ENCODE measurements at places on chromosomes 5 and 9. TPM values are rescaled to one million over a fixed set of nuclear protein-coding genes. Genes with fewer than 3 reads are reported as not detected.

DNA sequence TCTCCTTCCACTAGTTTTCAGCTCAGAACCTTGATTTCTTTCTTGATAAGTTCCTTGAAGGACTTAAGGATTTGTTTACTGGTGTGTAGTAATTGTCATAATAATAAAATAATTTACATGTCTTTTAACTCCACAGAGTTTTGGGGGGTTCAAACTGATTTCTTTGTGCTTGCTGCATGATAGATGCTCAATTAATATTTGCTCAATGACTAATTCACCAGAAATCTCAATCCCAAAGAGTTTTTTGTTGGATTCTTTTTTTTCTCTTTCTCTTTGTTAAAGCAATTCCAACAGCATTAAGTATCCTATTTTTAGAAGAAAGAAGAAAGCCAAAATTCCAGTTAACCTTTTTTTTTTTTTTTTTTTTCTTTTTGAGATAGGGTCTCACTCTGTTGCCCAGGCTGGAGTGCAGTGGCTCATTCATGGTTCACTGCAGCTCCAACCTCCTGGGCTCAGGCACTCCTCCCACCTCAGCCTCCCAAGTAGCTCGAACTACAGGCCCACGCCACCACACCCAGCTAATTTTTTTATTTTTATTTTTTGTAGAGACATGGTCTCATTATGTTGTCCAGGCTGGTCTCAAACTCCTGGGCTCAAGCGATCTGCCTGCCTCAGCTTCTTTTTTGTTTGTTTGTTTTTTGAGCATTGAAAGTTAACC, 10.8 kb downstream of the FAF2 start:
- DNase-seq = no peak

DNA sequence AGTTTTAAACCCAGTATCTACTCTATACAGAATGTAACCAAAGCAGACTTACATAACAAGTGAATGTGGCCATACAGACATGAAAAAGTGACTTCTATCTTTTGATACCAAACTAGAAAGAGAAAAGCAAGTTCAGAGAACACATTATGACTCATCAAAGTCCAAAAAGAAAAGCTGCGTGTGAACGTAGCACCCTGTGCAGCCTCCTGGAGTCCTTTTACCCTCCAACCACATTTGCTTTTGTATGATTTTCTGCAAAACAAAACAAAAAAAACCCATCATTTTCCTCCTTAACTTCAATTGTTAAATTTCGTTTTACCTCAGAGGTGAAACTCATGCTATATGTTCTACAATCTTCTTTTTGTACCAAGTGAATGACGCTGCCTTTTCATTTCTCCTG, 2.8 kb upstream of the SMARCA2 start:
- DNase-seq = peak; percentile 42

GRCh38 chr5:152063004-152063403, 138.4 kb upstream of the GLRA1 start:
- DNase-seq = no peak

DNA sequence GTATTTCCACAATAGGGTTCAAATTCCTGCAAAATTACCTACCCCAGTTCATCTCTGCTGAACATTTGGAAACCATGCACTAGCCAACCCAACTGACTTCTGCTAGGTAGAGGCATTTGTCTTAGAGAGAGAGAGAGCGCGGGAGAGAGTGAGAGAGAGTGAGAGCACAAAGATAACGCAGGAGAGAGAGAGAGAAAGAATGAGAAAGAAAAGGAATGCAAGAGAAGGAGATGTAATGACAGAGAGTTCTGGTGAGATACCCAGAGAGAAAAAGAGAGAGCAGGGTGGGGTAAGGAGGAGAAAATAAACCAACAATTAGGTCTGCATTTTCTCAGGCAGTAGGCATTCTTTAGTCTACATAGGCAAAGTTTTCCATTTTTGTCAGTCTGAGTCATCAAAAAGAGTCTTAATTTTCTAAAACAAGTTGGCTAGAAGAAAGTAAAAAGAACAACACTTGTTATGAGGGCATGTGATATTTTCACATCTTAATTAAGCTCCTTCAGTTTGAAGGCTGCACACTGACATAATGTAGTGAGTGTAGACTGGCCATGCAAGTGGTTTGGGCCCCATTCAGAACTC, 98.2 kb downstream of the MAP1B start:
- DNase-seq = no peak

DNA sequence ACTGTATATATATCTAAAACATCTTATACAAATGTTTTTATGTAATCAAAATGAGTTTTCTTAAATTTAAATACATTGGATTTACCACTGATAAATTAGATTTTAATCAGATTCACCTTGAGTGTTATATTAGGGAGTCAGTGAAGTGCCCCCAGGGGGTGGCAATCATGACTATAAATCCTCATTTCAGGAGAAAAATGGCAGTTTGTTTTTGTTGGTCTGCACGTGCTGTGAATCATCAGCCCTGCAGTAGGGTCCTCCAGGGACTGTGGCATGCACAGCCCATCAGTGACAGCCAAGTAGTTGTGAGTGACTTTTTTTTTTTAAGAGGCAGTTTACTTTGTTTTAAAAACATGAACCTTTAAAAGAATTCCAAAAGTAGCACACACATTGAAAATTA, 65.2 kb downstream of the ZSWIM6 start:
- no peak for DNase-seq

DNA sequence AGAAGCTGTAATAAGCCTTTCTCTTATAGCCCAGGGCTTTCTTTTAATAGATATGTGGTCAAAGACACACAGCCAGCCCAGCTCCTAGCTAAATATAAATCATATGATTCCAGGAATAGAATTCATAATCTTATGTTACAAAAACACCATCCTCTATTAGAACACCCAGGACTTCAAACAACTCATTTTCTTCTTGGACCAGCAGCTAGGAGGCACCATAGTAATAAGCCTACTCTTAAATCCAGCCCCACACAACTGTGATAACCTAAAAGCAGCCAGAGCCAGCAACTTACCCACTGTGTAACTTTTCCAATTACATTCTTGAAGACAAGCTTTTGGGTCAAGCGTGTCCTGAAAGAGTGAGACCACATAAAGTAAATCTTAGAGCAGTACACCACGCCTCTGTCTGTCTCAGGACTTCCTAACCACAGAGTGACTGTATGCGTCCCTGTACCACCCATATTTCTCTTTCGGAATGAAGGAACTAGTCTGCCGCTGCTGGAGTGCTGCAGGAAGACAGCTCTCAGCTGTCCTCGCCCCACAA, 223.8 kb downstream of the TLE1 start:
- no peak for DNase-seq

Gene PITX1
- total RNA-seq = 0.25 TPM

DNA sequence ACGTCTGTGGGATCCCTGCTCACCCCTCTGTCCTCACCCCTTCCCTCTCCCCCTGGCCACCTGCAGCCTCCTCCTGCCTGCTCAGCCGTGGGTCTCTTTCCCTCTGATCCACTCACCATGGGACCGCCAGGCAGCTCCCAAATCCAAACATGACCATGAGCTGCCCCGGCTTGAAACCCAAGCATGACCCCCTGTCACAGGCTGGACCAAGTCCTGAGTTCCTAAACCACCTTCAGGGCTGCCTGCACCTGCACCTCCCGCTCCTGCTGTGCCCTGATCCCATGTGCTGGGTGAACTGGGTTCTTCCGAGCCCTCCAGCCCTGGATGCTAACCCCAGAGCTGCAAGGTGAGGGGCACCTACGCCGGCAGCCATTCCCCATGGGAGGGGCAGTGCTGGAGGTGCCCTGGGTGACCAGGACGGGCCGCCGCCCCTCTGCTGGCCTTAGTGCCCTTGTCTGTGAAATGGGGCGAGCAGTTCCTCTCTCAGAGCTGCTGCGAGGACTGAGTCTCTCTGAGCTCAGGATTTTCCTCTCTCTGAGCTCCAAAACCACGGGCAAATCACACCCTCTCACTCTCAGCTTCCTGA, 149.6 kb downstream of the GAPVD1 start:
- DNase-seq = no peak
